ENCODE measurements at places on chromosomes 6 and 20.

- no peak for DNase-seq
Observed at GRCh38 chr6:36501686-36502085, 45.6 kb downstream of the STK38 start.

GRCh38 chr6:1773700-1774099, 164.0 kb downstream of the FOXC1 start:
- no peak for DNase-seq

DNA sequence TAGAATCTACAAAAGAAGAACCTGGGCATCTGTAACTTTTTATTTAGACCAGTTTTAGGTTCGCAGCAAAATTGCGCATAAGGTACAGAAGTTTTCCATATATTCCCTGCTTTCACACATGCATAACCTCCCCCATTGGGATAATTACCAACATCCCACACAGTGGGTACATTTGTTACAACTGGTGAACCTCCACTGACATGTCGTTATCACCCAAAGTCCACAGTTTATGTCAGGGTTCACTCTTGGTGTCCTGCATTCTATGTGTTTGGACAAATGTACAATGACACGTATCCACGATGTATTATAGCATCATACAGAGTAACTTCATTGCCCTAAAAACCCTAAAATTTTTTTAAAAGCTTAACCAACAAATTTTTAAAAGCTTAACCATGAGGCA, 109.7 kb downstream of the SMLR1 start:
- no peak for DNase-seq

DNA sequence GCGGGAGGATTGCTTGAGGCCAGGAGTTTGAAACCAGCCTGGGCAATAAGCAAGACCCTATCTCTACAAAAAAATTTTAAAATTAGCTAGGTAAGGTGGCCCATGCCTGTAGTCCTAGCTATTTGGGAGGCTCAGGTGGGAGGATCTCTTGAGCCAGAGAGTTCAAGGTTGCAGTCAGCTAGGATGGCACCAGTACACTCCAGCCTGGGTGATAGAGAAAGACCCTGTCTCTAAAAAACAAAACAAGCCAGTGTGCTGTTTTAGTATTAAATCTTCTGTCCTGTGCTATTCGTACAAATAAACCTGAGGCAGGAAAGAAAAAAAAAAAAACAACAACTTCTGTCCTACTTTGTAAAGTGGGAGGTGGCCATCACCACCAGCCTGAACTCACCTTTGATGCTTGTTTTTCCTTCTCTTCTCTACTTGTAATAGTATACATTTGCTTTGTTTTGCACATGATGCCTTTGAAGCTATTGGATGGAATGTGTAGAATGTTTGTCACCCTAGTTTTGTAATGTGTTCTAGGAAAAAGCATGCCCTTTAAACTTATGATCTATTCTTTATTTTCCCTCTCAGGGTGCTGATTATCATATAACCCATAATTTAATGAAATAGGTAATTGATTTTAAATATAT, 102.5 kb downstream of the CRYBG1 start:
- DNase-seq, result no peak

DNA sequence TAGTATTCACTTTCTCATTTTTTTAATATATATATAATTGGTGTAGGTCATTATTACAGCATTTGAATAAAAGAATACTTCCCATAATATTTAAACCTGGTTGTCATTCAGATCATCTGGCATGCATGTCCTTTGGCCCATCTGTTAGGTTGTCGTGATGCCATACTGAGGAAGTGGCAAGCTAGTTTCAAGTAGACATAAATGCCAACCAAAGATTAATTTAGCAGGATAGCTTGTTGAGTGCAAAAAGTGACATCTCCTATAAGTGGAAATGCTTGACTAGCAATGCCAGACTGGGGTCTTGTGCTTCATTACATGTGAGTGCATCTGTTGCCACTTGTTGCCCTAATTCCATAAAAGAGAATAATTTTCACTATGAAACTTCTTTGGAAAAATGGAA, 1044.7 kb downstream of the GRIK2 start:
- no peak for DNase-seq

- no peak for DNase-seq
Observed at GRCh38 chr20:7935027-7935551, 5.2 kb downstream of the HAO1 start.

DNA sequence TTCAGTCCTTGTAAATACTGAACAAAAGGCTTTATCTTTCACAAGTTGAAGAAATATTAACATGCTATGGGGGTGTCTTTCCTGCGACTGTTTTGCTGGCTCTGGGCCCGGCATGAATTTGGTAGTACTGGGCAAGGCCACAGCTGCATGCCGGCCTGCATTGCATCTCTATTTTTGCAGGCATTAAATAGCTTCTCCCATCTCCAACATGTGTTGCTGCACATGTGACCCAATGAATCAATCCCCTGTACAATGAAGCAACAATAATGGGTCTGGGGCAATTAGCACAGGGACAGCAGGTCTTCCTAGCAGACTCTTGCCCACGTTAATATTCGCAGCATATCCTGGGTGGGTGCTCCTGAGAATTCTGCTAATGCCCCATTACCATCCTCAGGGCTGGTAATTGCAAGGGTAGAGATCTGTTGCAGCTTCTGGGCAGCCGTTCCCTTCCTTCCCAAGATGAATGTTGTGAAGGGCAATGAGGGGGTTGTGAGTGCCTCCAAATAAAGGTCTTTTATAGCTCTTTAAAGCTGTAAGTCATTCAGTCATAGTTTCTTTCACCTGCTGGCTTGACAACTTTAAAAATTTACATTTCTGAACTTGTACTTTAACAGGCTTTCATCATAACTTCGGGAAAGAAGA, 24.3 kb upstream of the CDYL start:
- DNase-seq, result no peak

DNA sequence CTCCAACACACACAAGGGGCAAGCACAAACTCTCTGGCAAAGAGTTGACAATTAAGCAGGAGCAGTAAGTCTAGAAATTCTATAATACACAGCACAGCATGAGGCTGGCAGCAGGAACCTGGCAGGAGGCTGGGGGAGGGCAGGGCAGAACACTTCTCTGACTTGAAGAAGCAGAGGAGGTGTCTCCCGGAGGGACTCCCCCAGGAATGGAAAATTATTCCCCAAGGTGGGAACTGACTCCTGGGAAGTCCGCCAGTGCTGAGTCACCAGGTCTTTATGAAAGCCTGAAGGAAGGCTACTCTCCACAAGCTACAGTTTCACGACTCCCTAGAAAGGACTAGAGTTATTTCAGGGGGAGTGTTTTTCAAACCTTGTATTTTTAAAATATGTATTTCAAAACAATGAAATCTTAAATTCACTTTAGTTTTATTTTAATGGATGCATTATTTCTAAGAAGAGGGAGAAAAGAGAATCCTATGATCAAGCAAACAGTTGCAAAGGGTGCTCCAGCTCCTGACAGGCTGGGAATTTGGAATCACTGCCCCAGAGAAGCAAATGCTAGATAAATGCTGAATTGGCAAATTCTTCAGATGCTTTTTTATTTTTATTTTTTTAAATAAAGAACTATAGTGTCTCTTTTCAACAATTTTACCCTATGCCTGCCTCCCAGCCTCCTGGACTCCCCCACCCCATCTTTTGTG, 192.8 kb downstream of the LY86 start:
- no peak for DNase-seq
